ENCODE measurements at places on chromosomes 12 and 14.

GRCh38 chr12:92533280-92533890 is 169.4 kb upstream of the PLEKHG7 start:
- no peak for DNase-seq

- no peak for DNase-seq
Observed at GRCh38 chr14:100398044-100398443, 74.9 kb downstream of the SLC25A47 start.

GRCh38 chr14:71138448-71139293 is 231.4 kb downstream of the PCNX1 start:
- DNase-seq, result peak; percentile 37

DNA sequence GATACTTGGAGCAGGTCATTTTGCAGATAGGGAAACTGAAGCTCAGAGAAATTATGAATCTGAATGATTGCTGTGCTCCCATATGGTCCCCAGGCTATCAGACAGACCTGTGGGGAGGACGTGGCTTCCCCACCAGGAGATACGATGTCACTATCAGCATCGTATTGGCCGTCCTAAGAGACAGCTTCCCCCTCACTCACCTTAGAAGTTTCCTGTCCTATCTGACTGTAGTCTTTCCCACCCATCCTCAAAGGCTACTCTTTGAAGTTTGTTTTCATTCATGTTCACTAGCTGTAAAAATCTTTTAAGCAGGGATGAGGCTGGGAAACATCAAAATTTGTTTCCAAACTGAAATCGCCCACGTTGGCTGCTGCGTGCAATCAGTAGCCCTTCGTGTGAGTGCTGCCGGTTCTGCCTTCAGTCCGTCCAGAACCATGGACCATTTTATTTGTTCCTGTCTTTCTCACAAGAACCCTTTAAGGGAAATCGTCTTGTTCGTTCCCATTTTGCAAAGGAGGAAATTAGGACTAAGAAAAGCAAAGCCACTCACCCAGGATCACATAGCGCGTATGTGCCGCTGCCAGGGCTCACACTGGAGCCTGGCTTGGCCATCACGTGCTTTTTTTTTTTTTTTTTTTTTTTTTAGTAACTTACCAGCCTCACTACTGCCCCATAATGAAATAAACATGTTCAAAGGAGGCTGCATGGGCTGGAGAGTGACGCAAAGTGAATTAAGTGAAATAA is 1.0 kb upstream of the KDM2B start:
- DNase-seq, result no peak

DNA sequence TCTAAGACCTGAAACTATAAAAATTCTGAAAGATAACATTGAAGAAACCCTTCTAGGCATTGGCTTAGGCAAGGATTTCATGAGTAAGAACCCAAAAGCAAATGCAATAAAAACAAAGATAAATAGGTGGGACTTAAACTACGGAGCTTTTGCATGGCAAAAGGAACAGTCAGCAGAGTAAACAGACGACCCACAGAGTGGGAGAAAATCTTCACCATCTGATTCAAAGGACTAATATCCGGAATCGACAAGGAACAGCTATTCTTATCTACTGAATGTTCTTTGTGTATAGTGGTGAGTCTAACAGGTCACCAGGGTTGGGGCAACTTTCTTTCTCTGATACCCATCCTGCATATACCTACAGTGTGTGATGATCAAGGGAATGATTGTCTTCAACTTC is 198.6 kb downstream of the CCDC91 start:
- DNase-seq, result no peak

DNA sequence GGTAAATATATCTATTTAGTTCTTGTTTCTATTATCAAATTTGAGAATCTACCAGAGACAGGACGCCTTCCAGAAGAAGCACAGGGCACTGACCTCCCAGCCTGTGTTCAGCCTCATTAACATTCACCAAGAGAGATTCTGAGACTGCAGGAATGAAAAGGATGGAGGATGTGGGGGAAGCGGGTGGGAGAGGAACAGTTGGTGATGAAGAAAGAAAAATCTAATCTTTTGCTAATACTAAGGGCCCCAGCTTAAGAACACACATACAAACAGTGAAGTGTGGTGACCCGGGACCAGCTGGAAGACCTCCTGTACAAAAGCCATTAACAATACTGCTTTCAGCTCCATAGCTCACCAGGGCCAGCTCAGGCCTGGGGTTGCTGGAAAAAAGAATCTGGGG is 160.5 kb downstream of the NUAK1 start:
- DNase-seq, result no peak
